ENCODE measurements at places on chromosomes 3 and 15.

- no peak for DNase-seq
Observed at GRCh38 chr3:158680861-158681260, 8.4 kb upstream of the LXN start.

- DNase-seq: peak; percentile 4
Observed at GRCh38 chr15:96416934-96417759, 86.6 kb downstream of the NR2F2 start.

DNA sequence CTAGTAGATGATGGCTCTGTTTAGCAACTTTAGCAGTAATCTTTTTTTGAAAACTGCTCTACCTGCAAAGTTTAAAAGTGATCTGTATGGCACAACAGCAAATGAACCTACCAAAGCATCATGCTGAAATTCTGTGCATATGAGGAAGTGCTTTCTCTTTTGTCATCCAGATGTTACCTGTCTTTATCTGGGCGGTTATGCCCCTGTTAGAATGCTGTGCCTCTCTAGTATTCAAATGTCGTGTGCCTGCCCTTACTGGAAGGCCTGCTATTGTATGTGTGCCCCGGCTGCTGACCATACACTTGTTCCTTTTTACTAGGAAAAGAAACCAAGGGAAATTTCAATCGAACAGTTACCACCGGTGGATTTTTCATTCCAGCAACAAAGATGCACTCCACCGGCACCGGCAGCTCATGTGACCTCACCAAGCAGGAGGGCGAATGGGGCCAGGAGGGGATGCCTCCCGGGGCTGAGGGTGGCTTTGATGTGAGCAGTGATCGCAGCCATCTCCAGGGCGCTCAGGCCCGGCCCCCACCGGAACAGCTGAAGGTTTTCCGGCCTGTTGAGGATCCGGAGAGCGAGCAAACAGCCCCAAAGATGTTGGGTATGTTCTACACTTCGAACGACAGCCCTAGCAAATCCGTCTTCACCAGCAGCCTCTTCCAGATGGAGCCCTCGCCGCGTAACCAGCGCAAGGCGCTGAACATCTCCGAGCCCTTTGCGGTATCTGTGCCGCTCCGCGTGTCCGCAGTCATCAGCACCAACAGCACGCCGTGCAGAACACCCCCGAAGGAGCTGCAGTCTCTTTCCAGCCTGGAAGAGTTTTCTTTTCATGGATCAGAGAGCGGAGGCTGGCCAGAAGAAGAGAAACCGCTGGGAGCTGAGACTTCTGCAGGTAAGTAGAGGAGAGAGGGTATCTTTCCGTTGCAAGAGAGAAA is 61.6 kb downstream of the TMEM39A start:
- no peak for DNase-seq

DNA sequence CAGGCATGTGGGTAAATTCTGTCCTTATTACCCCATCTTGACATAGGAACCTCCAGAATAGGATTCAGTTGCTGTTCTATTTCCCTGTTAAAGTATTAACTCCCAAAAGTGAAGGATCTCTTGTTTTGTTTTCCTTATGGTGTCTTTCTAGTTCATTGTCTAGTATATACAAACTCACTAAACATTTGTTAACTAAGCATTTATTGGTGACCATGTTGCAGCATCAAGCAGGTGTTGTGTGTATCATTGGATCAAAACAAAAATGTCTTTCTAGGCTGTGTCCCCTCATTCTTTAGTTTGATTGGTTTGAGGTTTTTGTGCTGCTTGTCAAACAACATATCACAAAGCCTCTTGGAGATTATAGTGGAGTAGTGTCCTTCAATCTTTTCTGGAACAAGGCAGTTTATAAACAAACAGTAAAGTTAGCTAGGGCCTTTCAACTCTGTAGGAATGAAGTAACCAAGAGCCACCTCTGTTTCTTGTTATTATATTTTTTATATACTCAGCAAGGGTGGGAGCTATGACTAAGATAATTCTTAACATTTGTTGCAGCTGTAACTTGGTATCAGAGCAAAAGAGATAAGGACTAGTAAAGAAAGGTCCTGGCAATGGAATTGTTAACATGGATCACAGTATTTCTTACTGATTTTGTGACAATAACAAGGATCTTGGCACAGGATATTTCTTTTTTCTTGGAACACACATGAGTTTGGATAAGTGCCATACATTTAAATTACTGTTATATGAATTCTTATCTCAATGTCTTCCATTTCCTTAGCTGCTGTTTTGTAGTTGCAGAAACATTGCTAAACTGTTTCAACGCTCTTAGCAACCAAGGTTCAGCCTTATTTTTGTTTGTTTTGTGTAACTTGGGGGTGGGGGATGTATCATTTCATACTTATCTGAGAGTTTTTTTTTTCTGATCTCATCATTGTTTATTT is 49.3 kb downstream of the TMOD3 start:
- DNase-seq: peak; percentile 84

- peak; percentile 99 for DNase-seq
Observed at GRCh38 chr3:143084856-143085731, 34.5 kb upstream of the CHST2 start.

GRCh38 chr3:172647080-172647479 is 63.8 kb downstream of the NCEH1 start:
- no peak for DNase-seq

DNA sequence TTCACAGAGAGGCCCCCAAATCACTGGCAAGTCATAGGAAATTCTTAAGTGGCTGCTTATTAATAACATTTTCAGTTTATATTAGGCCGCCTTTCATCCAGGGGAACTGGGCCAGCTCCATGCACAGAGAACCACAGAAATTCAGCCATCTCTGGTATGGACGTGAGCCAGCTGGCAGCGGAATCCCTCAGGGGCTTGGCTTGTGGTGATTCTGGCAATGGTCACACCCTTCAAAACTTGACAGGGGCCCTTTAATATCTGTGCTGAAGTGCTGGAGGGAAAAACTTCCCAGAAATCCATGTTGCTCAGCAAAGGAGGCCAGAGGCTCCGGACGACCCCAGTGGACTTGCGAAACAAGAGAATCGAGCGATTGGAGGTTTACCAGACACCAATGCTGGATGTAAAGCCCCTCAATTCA is 11.3 kb downstream of the PRICKLE2 start:
- DNase-seq: peak; percentile 24

DNA sequence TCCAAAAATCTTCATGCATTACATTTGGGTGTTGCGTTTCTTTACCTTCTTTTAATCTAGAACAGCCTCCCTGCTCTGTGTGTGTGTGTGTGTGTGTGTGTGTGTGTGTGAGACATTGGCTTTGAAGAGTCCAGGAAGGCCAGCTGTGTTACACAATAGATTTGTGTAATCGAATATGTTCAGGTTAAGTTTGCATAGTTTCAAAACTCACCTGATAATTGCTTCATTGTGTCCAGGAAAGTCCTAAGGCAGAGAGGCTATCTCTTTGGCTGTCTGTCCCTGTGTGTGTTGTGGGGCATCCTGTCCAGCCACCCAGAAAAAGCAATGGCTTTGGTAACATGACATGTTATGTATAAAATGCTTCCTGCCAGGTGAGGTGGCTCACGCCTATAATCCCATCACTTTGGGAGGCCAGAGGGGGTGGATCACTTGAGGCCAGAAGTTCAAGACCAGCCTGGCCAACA is 37.5 kb downstream of the ZNF710 start:
- no peak for DNase-seq

- DNase-seq: no peak
Observed at GRCh38 chr3:8822141-8822540, 52.7 kb upstream of the OXTR start.

GRCh38 chr3:185844051-185844450 is 19.2 kb upstream of the IGF2BP2 start:
- no peak for DNase-seq

All from hematopoietic multipotent progenitor cell treated with erythropoietin and hydrocortisone succinate and interleukin-3 and kit ligand, for 4 days (in vitro differentiated cells).